ENCODE measurements at places on chromosomes 1 and 21.

DNA sequence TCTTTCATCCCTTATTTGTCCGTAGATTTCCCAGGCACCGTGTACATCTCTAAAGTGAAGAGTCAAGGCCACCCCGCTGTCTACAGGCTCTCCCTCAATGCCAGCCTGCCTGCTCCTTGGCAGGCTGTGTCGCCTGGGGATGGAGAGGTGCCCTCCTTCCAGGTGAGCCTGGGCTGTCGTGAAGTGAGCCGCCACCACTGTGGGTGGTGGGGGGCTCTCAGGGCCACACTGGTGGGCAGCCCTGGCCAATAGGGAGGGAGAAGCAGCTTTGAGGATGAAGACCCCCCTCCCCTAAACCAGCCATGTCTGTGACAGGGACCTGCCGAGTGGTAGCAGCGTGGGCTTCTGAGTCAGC is 46.2 kb downstream of the DISP3 start:
- DNase-seq = no peak

- DNase-seq = no peak
Observed at GRCh38 chr1:212701910-212702309, 2.3 kb upstream of the BATF3 start.

DNA sequence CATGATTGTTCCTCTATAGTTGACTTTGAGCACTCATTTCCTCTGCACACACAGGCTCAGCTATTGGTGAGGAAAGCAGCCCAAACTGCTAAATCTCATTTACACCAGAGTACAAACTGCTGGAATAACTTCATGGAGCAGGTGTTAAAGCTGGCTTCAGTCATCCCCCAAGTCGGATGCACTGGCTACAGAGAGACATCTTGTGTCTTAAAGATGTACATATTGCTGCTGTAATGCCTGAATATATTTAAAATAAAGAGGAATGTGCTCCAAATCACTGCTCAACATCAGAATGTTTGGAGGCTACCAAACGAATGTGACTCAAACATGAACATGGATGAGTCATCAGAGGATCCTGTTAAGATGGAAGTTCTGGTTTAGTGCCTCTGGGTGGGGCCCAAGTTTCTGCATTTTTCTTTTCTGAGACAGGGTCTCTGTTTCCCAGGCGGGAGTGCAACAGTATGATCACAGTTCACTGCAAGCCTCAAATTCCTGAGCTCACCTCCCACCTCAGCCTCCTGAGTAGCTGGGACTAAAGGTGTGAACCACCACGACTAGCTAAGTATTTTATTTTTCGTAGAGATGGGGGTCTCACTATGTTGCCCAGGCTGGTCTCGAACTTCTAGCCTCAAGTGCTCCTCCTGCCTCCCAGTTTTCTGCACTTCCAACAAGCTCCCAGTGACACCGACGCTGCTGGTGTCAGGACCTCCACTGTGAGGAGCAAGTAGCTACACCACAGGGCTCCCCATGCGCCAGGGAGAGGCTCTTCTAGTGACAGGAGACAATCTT is 79.0 kb upstream of the KRTAP19-8 start:
- no peak for DNase-seq

DNA sequence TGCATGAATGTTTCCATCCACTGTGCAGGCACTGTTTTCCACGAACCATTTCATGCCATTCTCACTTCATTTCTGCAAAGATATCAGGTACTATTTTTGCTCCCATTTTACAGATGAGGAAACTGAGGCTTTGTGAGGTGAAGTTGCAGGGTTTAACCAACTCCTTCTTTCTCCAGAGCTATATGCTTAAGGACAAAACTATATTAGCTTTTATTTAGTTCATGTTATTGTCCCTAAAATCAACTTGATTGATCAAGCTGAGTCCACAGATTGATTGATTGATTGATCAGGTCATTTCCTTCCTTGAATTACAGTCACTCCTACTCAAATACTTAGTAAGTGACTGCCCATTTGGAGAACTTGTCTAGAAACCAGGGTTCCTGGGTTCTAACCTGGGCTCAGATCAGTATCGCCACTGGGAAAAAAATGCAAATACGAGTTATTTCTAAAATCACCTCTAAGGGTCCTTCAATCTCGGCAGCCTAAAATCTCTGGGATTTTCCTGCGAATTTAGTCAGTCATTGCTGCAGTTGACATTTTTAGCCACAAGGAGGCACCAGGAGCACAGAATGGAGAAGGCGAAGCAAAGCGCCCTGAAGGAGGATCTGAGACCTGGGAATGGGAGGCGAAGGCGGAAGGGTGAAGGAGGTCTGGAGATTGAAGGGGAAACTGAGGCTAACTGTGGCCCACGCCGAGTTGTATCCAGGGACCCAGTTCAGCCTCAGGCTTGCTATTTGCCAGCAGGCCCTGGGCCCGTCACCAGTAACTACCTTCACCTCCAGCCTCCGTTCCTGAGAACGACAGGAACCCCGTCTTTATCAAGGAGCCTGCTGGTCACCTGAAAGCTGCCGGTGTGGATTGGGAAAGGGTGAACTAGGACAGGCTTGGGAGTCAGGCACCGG is 14.3 kb upstream of the MUL1 start:
- DNase-seq = peak; percentile 61

DNA sequence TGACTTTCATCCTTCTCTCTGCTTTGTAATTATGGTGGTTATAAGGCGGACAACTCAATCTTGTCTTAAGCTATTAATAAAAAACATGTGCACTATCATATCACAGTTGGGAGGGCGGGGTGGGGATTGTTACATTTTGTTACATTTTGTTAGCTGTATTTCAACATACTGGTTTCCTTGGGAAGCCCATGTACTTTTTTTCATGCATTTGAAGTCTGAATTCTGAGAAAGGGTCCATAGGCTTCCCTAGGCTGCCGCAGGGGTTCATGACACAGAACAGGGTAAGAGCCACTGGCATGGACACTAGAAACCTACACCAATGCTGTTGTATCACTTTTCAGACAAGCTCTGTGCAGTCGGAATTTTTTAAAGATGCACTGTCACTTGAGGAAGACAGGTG is 178.8 kb downstream of the ETS2 start:
- no peak for DNase-seq

- DNase-seq = no peak
Observed at GRCh38 chr1:240734001-240734400, 122.0 kb upstream of the GREM2 start.

DNA sequence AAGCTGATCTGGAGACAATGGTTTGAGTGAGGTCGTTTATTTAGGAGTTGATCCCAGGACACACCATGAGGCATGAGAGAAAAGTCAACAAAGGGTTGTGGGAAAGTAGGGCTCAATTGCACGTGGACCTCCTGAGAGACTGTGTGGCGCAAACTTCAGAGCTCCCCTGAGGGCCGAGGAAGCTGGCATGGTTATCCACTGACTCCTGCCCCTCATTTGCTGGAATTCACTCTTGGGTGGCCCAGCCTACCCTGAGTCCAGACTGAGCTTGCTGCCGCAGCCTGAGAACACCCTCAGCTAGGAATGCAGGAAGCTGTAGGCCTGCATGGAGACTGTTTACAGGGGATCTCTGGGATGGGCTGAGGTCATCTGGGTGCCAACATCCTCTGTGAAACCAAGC is 301.0 kb downstream of the RWDD3 start:
- DNase-seq = no peak

DNA sequence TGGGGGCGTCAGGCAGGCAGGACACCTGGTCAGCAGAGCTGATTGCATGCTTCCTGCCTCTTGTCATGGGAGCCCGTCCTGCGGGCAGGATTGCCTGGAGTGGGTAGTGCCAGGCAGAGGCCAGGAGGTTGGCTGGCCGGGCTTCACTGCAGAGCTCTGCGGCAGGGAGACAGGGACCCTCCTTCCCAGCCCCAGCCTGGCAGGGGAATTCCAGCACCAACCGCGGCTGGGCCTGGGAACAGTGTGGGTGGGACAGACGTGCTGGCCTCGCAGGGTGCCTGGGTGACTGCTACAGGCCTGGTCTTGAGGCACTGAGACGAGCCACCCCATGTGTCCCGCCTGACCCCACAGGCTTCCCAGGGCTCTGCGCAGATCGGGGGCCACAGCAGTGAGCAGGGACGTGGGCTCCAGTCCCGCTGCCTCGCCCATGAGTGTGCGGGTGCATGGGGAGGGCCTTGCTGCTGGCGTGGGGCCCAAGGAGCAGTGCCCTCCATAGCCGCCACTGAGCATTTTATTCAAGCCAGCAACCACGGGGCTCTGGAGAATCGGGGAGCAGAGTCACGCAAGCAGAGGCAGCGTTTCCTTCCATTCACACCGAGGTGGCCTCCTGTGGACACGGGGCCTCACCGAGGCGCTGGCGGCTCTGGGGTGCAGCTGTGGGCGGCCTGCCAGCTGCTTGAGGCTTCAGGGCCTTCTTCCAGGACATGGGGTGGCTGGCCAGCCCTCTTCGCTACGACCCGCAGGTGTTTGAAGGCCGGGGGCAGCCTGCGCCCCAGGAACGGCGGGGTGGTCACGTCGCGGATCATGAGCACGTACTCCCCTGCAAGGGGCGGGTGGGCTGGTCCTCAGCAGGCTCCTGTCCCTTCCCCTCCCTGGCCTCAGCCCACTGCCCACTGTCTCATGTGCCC is 70.3 kb downstream of the MORN1 start:
- DNase-seq = no peak

DNA sequence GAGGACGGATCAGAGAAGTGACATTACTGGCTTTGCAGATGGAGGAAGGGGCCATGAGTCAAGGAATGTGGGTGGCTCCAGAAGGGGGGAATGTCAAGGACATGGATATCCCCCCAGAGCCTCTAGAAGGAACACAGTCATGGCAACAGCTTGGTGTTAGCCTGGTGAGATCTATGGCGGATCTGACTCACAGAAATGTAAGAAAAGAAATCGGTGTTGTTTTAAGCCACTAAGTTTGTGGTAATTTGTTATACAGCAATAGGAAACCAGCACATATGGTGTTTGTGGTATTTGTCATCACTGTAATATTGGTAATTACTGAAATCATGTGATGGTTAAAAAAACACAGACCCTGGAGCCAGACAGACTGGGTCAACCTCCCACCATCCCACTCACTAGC is 236.2 kb downstream of the SETD4 start:
- DNase-seq = no peak

- DNase-seq = no peak
Observed at GRCh38 chr1:172135978-172136610, 284.4 kb upstream of the C1orf105 start.

- DNase-seq = no peak
Observed at GRCh38 chr1:107830526-107830925, 134.5 kb downstream of the VAV3 start.

- no peak for DNase-seq
Observed at GRCh38 chr21:42939582-42940413, 14.4 kb upstream of the ERVH48-1 start.

GRCh38 chr1:169106921-169107602 is 572 bp downstream of the ATP1B1 start:
- DNase-seq = no peak

DNA sequence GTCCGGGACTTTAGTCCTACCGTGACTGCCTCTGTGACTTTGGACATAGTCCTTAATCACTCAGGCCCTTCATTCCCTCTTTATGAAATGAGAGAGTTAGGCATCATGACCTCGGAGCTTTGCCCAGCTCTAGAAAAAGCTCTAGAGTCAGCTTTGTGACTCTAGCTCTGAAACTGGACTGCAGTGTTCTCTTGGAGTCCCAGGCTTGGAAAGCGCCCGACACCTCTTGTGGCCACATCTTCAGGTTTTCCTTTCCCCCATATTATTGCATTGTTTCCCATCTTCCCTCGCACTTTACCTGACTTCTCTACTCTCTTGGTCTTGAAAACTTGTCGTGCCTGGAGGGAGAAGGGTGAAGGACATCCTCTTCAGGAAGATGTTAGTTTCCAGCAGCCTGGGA is 12.5 kb upstream of the AMIGO1 start:
- DNase-seq = no peak

GRCh38 chr1:170670802-170671628 is 7.1 kb downstream of the PRRX1 start:
- no peak for DNase-seq

DNA sequence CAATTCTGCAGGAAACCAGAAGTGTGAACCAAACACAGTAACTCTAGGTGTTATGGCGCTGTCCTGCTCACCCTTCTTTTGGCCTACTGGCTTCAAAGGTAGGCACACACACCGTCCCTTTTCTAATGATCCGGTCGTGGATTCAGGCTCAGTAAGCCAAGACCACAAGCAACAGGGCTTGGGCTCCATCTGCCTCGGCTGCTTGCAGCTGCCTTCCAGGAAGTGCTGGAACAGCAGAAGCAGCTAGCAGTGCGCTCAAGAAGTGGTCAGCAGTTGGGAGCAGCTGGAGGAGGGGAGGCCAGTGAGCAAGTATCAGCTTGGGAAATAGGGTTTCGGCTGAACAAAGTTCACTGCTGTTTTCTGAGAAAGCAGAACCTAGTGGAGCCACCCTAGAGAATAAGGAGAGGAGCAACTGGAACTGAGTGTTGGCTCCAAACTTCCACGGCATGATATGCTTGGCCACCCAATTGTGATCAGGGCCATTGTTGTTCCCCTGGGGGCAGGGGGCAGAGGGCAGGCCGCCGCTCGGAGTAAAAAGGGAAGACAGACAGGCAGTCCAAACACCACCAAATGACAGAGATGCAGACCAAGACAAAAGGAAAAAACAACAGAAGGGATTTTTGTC is 173.4 kb downstream of the TOMM20 start:
- no peak for DNase-seq

Measured in stimulated activated CD4-positive, alpha-beta T cell treated with anti-CD3 and anti-CD28 coated beads, Interleukin-12 subunit alpha, Interleukin-12 subunit beta, amount 100 ng/mL, for 4 hours (primary cell).